ENCODE measurements at places on chromosomes 13 and 19. TPM values are rescaled to one million over a fixed set of nuclear protein-coding genes. Genes with fewer than 3 reads are reported as not detected.

DNA sequence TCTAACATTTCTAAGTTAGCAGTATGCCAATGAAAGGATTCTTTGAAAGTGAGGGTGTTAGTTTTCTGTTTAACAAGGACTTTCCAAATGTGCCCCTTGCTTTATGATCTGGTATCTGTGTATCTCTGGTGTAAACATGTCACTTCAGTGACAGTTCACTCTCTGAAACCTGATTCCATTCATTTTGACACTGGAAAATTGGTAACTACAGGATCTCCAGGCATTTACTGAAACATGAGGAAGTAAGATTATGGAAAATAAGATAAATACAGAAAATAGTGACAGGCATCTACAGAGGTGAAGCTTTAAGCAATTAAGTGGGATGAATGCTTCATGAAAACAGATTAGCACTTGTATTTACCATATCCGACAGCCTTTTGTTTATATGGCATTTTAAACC, 101.6 kb upstream of the MYO16 start:
- DNase-seq: no peak

GRCh38 chr13:108787700-108788414, 158.4 kb downstream of the MYO16 start:
- DNase-seq: no peak

The PROZ gene
- total RNA-seq: not detected

DNA sequence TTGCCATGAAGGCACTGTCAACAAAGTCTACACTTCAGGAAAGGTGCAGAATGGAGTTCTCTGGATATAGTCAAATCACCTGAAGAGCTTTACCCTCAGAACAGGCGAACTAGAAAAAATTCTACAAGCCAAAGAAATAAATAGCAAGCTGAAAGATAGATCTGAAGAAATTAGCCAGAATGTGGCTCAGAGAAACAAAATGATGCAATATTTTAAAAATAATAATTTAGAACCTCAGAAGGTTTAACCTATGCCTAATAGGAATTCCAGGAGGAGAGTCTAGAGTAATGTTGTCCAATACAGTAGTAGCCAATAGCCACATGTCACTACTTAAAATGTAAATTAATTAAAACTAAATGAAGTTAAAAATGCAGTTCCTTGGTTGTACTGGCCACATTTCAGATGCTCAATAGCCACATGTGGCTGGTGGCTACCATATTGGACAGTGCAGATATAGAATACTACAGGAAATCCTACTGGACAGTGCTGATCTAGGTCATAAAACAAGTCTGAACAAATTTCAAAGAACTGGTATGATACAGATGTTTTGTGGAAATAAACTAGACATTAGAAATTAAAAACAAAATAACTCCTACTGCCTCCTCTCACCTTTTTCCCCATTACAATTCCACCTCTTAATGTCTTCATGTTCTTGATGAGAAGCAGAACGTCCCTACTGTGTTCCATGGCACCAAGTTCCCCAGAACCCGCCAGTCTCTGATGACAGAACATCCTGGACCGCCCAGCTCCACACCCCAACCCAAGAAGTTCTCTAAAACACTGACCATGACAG, 679 bp upstream of the CDADC1 start:
- DNase-seq: no peak

DNA sequence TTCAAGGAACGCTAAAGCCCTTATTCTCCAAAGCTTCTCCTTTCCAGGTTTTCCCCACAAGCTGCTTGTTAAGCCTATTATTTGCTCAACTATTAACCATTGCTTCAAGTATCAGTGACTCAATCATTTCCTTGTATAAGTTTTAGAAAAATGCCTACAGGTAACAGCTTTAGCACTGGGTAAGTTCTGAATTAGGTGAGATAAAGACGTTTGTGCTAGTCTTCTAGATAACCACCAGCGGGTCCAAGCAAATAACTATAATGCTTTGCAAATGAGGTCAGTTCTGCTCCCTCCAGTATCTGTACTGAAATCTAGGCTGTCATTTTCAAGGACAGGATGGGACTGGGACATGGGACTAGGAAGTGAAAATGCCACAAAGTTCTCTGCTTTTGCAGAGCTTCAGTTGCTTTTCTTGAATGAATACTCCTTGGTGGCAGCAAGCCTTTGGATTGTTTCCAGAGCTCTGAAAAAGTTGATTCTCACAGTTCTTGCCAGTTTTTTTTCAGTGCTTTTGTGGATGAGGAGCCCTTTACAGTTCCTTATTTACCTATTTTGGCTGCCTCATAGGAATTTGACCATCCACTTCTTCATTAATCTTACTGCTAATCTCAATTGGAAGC, 1487.7 kb downstream of the EFNB2 start:
- DNase-seq: no peak

The ACER1 gene
- not detected for total RNA-seq

- no peak for DNase-seq
These were observed 7.1 kb upstream of the GPR18 start for GRCh38 chr13:99265162-99265800.

- DNase-seq: no peak
These were observed 649.3 kb upstream of the ARGLU1 start for GRCh38 chr13:107217251-107217650.

GRCh38 chr19:3289971-3290569, 65.6 kb downstream of the CELF5 start:
- DNase-seq: no peak

The FAM98C gene
- total RNA-seq: 12.6 TPM

GRCh38 chr13:95861296-95861695, 184.4 kb downstream of the DNAJC3 start:
- no peak for DNase-seq

DNA sequence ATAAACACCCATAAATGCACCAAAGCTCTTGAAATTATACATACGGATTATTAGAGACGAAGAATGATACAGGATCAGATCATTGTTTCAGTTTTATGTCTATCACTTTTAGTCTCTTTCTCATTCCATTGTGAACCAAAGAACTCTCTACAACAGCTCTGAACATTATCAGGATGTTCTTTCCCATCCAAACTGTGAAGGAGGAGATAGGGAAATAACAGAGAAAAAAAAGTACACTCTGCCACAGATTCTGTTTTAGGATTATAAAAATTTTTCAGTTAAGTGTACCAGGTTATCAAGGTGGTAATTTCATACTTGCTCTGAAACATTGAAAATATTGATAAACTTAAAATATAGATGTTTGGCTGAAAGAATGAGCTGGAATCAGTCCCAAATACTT, 270.9 kb downstream of the MZT1 start:
- DNase-seq: no peak

- peak; percentile 68 for DNase-seq
These were observed 20.3 kb upstream of the TMTC4 start for GRCh38 chr13:100694722-100695508.

- DNase-seq: no peak
These were observed 43.7 kb upstream of the KCTD15 start for GRCh38 chr19:33752945-33753344.

DNA sequence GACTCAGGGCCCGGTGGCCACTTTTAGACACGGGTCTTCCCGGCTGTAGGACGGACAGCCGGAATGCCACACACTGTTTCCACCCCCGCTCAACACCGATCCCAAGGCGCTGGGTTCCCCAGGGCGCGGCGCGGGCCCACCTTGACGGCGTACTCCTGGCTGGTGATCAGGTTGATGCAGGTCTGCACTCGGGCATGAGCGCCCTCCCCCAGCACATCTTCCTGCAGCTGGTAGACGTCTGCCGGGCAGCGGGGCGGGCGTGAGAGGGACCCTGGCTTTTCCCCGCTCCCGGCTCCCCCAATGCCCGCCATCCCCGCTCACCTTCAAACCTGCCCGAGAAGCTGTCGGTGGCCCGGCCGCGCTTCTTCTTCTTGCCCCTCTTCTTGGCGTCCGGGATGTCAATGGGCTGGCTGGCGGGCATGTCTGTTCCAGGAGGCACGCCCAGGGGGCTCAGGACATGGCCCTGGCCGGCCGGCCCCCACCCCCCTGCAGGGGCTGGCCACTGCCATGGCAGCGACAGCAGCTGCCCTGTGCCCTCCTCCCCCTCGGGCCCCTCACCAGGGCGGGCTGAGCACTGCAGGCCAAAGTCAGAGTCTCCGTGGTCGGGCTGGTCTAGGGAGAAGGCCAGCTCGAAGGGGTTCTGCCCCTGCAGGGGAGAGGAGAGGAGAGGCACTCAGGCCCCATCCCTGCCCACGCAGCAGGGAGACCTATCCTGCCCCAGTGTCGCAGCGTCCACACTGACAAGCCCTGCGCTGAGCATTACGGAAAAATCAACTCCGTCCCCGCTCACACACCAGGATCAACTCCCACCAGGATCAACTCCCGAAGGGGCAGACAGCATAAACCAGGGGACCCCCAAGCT, 4.8 kb downstream of the MKNK2 start:
- DNase-seq: no peak

The TTC9B gene
- not detected for total RNA-seq

- no peak for DNase-seq
These were observed 12.3 kb upstream of the ZNF180 start for GRCh38 chr19:44512326-44513298.

The CEACAM16 gene
- not detected for total RNA-seq

All from left cardiac atrium (tissue), 4 donors.